ENCODE measurements at places on chromosomes 4 and X.
A peak's percentile ranks its signal among the peaks of the same experiment; 100 is the strongest.

DNA sequence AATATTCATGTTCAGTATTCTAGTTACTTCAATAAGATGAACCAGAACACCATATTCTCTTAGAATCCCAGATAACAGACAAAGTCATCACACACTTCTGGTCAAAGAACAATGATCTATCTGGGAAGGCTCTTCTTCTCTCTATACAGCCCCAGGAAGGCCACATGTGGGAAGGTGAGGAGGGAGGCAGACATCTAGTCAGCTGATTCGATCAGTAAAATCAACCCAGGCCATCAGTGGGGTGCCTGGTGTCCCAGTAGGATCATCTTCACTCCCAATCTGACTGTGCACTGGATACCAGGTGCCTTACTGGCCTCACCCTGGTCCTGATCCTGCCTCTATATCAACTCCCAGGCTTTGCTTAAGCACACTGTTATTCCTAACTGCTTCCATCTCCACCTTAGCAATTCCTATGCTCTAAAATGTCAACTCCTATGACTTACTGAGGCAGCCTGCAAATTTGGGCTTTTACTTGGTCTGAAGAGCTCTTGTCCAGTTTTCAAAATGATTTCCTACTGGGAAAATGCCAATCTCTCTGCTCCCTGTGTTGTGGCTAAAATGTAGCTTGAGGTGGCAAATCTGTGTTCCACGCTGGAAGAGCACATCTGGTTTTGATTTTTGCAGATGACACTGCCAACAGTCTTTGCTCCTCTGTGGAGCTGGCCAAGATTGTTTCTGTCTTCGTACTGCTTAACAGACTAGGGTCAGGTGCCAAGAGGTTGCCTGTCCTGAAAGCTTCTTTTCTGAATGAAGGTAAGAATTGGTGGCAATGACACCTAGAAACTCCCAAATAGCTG, 128.7 kb downstream of the MGST2 start:
- no peak for DNase-seq

- DNase-seq, result no peak
Measured at GRCh38 chr4:166003811-166004210, 130.8 kb downstream of the TLL1 start.

DNA sequence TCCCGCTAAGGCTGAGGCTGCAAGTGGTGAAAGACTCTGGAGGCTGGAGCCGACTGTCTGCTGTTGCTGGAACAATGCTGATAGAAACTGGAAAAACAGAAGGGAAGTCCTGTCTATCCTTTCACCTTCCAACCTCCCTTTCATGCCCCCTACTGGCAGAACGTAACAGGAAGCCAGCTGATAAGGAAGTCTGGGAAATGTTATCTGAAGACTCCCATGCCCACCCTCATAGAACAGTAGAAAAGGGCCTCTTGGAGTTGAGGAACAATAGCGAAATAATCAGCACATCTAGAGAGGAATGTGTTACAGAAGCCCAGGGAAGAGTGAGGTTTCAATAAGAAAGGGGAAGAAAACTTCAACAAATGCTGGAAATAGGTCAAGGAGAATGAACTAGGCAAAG, 117.1 kb upstream of the DKK2 start:
- no peak for DNase-seq

DNA sequence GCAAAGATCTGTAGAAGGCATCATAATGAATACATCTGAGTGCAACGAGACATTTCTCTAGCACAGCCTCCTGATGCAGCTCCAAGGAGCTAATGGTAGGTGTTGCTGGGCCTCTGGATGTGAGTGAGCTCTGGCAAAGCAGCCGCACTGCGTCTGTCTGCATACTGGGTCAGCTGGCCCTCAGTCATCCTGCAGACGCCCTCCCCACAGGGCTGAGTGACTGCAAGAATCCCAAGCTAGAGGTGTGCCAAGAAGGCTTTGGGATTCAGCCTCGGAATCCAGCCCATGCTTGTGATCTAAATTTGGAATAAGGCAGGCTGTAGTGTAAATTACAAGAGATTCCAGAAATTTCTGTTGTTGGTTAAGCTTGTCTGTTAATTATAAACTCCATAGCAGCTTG, 18.5 kb downstream of the HERC3 start:
- DNase-seq, result no peak

- DNase-seq, result no peak
Measured at GRCh38 chrX:12309040-12309743, 170.9 kb downstream of the FRMPD4 start.

DNA sequence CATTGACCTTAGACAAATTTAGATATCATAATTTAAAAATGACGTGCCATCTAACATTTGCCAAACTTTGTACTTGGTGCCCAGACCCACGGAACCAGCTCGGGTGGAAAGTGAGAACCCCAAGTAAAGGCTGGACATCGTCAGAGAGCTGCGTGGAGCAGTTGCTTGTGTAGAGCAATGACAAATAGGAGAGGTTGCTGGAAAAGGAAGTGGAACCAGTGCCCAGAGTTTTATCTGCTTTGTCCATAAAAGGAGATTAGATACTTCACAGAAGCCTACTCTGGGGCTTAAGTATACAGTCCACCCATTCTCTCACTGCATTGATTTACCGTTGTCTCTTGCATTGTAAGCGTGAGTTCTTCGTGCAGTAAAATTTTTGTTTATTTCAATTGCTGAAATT, 5.4 kb upstream of the TBC1D1 start:
- DNase-seq, result no peak

DNA sequence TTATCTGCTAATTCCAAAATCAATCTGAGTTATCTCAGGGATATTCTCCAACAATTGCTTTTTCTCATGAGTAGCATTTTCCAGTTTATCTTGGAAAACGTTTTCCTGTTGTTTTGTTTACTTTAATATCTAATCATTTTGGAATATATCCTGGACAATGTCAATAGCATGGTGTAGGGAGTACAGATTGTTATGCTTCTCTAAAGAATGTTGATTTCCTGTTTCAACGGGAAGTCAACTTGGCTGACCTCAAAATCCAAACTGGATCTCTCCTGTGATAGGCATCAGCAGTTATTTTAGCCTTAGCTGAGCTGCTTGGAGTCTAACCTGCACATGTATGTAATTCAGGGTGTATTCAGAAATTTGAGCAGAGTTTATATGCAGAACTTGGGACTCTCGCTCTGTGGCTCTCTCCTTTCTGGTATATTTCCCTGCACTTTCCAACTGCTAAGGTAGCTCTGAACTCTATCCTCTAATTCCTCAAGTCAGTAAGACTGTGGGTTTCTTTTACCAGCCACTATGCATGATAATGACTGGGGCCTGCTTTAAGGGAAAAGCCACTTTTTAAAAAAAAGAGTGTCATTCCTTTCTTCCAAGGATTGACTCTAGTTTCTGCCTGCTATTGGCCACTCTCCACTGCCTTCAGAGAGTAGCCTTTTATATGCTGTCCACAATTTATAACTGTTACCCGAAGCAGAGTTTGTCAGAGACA, 7.7 kb downstream of the PRSS48 start:
- no peak for DNase-seq

GRCh38 chr4:151688003-151688784, 72.6 kb downstream of the GATB start:
- DNase-seq, result no peak

DNA sequence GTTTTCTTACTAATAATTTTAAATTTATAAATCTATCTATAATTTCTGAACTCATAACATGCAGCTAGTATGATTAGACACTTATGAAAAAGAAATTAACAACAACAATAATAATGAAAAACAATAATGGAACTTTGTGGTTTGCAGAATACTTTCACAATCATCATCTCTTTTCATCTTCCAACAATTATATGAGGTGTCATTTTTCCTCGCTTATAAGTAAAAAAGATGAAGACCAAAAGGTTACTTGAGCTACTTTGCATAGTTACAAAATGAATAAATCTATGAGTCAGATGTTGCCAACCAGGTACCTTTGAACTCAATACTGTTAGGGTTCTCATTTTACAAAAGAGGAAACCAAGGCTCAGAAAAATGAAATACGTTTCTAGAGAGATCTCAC, 98.5 kb upstream of the ELOVL6 start:
- no peak for DNase-seq

DNA sequence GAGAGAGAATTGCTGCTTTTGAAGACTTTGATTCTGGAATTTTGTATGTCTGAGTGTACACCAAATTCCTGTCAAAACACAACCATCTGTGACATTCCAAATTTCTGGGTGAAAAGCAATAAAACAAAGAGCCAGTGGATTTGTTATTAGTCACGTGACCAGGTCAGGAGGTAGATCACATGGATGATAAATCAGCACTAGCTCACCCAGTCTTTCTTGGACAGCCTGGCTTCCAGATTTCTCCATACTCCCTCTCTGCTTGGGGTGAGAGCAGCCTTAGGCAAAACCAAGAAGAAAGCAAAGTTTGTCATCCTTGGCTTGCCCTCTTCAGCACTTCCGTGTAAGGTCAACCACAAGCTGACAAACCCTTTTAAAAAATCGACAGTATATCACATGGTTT, 194.2 kb downstream of the CLCN4 start:
- no peak for DNase-seq

- DNase-seq, result no peak
Measured at GRCh38 chr4:66376921-66377320, 706.6 kb upstream of the EPHA5 start.

GRCh38 chr4:134740290-134740689, 538.7 kb upstream of the PABPC4L start:
- no peak for DNase-seq

- no peak for DNase-seq
Measured at GRCh38 chrX:49287665-49288064, 15.8 kb upstream of the GAGE10 start.

GRCh38 chr4:76696109-76696508, 201.8 kb downstream of the SOWAHB start:
- DNase-seq, result no peak

- DNase-seq, result no peak
Measured at GRCh38 chr4:55512922-55513571, 33.7 kb downstream of the CLOCK start.

- DNase-seq, result no peak
Measured at GRCh38 chrX:97692575-97692974, 808.9 kb downstream of the RPA4 start.

- DNase-seq, result no peak
Measured at GRCh38 chr4:87044511-87045233, 109.9 kb downstream of the AFF1 start.

DNA sequence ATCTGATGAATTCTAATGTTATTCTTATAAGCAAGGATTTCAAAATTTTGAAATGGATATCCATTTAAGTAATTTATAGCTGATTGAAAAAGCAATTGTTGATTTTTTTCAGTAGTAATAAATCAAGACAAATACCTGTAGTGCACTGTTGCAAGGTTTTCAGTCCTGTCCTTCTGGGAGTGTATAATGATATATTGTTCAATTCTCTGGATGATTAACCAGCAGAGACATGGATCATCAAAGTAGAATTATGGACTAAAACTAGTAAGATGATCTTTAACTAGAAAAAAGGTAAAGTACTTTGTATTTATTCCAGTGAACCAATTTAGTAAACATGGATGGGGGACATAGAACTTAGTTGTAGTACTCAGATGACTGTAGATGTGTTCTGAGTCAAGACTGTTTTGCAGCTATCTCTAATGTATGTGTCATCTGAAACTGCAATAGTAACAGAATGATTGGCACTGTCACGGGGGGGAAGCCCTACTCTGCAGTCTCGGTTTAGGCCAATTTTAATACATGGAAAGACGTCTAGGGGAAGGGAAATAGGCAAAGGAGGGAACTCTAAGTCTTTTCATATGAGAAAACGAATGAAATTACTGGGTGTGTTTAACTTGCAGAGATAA, 121.9 kb downstream of the GLRA3 start:
- DNase-seq, result no peak

GRCh38 chr4:81808011-81808672, 336.4 kb upstream of the RASGEF1B start:
- no peak for DNase-seq

- no peak for DNase-seq
Measured at GRCh38 chr4:8370106-8370787, 70.3 kb downstream of the ACOX3 start.

DNA sequence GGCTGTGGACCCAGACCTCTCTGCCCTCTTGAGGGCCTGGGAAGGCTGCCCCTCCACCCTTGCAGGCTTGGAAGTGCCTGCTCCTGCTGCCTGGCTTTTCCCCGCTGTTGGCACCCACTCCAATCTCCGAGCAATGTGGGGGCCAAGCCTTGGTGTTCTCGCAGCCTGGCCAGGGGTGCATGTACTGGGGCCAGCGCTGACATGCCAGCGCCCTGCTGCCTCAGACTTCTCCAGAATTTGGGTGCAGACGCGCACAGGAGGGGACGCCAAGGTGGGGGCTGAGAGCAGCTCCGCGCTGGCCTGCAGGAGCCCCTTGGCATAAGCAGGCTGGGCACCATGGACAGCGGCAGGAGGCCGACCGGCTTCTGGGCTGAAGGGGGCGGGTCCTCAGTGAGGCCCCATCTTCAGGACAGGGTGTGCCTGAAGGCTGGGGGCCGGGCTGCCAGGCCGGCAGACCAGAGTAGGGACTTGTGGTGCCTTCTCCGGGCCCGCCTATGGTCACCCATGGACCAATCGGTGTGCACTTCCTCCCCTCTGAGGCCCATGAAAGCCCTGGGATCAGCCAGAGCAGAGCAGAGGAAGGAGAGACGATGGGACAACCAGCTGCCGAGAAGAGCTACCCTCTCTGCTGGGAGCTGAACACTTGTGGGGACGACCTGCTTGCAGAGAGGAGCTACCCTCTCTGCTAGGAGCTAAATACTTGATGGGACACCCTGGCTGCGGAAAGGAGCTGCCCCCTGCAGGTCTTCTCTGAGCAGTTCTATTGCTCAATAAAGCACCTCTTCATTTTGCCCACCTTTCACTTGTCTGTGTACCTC, 118.3 kb downstream of the DNAAF6 start:
- peak; percentile 18 for DNase-seq

DNA sequence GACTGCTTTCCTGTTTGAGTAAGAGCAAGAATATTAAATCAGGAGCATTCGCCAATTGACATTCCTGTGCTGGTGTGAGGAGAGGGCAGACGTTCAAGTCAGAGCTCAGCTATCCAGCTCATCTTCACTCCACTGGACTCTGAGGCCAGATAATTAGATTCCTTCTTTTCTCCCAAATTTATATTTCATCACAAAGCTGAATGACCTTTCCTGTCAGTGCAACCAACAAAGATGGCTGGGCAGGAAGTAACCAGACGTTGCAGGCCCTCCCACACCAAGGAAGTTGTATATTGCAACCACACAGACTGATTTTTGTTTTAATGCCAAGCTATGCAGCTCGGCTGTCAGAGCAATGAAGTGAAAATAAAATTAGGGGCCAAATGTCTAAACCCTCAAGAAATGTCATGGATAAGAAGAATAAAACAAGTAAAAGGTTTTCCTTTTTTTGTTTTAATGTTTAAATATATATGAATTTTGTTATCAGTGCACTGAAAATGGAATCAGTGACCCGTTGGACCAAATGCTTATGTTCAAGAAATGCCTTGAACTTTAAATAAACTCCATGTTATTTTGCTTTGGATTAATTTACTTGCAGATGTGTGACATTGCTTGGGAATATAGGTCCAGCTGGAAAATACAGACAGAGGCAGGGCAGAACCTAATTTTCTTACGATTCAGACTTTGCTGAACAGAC, 578.9 kb upstream of the FAT1 start:
- no peak for DNase-seq

Measured in NCI-H526 treated with DMSO at 0.1 percent for 48 hours (cell line).